T-helper 17 cell (primary cell): ENCODE measurements at places on chromosomes 2 and 18.
A peak's percentile ranks its signal among the peaks of the same experiment; 100 is the strongest.

DNA sequence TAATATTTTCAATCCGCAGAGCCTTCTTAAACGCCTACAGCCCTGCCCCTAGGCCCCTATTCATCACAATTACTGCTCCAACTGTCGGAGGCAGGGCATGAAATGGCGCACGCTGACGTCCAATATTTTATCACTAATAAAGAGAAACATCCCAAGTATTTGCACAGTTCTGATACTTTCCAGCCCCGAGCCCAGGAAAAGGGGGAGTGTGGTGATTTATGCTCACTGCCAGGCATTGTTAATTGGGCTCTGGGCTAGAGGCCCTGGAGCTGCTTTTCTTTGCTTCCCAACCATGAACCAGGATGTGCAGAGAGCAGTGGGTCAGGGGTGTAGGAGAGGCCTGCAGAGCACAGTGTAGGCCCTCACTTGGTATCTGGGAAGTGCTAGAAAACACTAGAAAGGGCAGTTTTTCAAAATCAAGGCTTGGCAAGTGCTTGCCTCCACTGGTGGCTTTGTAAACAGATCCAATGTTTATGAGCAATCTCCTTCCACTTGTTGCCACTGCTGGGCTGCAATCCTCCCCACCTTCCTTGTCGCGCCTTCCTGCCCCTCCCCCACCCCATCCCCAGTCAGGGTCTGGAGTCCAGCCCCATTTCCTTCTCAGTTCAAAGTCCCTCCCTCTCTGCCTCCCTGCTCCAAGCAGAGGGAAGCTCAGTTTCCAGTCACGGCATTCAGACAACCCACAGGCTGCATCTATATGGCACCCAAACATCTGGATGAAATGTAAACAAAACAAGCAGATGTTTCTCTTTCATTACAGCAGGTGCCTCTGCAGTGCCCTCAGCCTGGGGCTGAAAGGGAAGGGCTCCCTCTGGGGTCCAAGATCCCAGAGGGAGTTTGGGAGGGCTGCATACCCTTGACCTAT, 83.9 kb upstream of the PKDCC start:
- no peak for DNase-seq

DNA sequence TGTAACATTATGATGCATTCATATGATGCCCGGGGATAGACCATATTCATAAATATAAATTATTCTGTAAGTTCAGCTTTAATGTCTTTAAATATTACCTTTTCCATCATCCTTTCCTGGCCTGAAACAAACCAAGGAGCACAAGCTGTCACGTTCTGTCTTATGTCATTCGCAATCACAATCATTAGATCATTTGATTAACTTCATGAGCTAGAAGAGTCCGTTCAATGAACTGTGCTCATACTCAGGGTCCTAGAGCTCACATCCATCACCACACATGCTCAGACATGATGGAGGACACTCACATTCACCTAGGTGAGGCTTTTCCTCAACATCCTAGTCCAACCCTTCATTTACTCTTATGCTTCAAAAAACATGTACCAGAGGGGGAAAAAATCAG, 599.0 kb upstream of the ID2 start:
- no peak for DNase-seq

GRCh38 chr18:49613141-49613640, 51.3 kb downstream of the LIPG start:
- DNase-seq: no peak

DNA sequence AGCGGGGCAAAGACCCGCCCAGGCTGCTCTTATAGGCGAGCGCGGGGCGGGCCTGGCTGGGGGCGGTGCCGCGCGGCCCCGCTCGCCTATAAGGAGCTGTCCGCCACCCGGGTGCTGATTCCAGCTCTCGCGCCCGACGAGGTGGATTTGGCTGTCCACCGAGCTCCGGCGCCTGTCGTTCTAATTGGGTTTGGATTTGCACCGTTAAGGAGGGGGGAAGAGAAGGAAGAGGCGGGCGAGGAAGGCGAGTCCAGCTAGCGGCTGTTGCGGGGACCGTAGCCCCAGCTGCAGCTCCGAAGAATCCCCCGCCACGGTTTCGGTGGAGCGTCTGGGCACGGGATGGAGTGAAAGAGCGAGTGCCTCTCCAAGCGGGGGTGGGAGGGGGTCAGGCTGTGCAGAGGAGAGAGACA, at the start of gene CNTNAP5:
TSS of gene CNTNAP5 (plus strand) at position 117 of the 410 bp plus-strand sequence. CDS start 364 bp downstream, outside the sequence.
- DNase-seq: no peak

GRCh38 chr2:173989160-173989883, 24.1 kb upstream of the SP3 start:
- DNase-seq: no peak

GRCh38 chr2:184372484-184372883, 225.8 kb upstream of the ZNF804A start:
- no peak for DNase-seq

DNA sequence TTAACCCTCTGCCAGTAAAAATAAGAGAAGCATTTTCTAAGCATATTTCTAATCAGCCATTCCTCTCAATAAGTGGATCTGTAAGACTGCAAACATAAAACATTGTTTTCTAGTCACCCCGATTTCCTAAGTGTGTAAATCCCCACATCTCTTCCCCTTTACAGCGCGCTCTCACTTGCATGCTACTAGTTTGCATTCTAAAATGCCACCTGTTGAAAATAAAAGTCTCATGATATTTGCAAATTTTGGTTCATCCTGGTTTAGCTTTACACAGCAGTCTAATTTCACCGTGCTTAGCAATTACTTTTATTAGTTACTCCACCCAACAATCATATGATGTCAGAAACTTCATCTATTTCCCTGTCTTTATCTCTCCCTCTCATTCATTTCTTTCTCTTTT, 1230.7 kb upstream of the ZEB2 start:
- DNase-seq: no peak

GRCh38 chr2:76193089-76193488, 482.4 kb upstream of the GCFC2 start:
- no peak for DNase-seq

GRCh38 chr2:59959944-59960343, 593.5 kb downstream of the BCL11A start:
- DNase-seq: no peak

DNA sequence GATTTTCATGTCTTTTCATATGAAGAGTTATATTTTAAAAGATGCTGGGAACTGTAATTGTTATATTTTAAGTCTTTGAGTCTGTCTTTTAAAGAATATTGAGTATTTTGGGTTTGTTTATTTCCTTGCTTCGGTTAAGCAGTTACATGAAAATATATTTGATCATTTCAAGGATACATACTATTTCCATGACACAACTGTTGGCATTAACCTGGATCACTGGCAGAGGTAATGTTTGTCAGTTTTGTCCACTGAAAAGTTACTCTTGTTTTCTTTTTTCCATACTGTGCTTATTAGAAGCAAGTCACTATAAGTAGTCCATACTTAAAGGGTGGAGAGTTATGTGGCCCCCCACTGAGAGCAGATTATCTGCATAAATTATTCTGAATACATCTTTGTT, 1142.0 kb upstream of the TMEFF2 start:
- DNase-seq: no peak

DNA sequence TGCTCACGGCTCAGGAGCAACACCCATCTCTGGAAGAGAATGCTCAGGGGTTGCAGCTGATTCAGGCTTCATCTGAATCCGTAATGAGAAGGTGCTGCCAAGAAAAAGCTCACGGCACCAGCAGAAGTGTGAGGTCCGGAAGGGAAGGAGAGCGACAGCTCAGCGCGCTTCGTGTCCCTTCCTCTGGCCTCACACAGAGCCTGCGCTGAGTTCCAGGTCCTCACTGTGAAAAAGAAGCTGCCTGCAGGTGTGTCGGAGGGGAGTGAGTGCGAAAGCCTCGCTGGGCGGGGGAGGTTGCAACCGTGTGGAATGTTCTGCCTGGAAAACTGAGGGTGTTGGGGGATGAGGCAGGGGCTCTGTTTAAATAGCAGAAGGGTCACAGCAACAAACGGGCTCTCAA, 76.2 kb upstream of the TWIST2 start:
- no peak for DNase-seq

DNA sequence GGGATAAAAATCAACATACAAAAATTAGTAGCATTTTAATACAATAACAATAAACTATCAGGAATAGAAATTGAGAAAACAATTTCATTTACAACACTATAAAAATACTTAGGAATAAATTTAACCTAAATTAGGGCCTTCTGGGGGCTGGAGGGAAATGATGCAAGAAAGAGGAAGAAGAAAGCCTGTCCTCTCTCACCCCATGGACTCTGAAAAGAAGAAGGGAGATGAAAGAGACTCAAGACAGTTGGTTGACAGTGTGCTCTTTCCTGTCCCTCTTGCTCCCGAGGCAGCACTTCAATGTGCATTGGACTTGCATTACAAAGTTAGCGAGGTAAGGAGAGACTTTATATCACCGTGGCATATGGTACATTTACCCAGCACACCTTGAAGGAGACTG, 88.5 kb downstream of the VAPA start:
- no peak for DNase-seq

- peak; percentile 17 for DNase-seq
These were observed 123.8 kb downstream of the SPTBN1 start for GRCh38 chr2:54579682-54580620.

DNA sequence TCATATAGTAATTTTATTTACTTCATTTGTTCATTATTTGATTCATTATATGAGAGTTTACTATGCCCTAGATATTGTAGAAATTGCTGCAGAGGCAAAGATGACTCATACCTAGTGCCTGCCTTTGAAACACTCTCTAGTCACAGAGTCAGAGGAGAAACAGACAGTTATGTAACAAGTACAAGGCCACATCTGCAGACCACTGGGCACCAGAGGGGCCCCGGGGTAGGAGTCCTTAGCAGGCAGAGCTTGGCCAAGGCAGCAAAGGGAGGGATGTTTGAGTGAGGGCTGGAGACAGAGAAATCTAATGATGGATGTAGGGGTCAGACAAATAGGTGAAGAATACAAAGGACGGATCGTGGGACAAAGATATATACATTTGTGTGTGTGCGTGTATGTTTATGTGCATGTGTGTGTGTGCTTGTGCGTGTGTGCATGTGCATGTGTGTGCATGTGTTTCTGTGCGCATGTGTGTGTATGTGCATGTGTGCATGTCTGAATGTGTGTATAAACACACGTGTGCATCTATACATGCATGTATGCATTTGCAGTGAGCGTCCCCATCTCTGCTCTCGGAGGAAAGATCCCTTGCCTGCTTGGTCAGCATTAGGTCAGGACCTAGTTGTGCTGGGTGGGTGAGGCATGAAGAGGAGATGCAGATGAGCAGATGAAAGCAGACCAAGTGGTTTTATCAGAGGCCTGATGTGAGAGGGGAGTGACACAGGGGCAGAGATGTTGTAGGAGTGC, 170.6 kb upstream of the MYT1L start:
- no peak for DNase-seq

- DNase-seq: no peak
These were observed 35.3 kb downstream of the BCL2 start for GRCh38 chr18:63284173-63284799.

GRCh38 chr2:23618794-23619530, 234.0 kb downstream of the KLHL29 start:
- DNase-seq: no peak

- DNase-seq: no peak
These were observed 231.3 kb upstream of the TANK start for GRCh38 chr2:160928854-160929301.

DNA sequence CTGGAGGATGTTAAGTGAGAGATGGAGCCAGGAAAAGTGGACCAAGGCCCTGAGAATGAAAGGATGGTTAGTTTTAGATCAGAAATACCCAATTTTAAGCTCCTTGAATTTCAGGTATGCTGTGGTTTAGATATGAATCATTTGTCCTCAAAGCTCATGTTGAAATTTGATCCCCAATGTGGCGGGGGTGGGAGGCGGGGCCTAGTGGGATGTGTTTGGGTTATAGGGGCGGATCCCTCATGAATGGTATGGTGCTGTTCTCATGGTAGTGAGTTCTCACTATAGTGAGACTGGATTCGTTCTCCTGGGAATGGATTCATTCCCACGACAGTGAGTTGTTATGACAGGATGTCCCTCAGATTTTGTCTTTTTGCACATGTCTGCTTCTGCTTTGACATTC, 11.4 kb downstream of the MYO5B start:
- no peak for DNase-seq

DNA sequence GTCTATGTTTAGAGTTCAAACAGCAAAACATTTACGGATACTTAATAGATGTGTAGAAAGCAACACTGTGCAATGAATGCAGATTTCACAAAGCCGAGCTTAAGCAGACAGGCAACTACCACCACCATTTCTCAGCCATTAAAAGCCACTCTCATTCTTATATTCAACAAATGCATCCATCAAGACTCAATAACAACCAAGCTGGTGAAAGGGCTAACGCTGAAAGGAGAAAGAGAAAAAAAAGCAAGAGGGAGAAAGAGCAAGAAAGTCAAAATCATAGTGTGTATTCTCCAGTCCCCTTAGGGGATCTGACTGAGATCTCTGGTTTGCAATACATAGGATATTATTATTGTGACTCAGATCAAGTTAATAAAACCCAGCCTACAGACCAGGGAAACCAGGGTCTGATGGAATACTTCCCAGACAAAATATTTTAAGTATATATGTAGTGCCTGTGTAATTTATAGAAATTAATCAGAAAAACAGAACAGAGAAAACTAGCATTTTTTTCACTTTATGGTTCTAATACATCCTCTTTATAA, 14.1 kb downstream of the SATB2 start:
- no peak for DNase-seq

- DNase-seq: no peak
These were observed 12.3 kb downstream of the RPL31 start for GRCh38 chr2:101014264-101014857.
